ENCODE measurements at places on chromosomes 3 and 15.

DNA sequence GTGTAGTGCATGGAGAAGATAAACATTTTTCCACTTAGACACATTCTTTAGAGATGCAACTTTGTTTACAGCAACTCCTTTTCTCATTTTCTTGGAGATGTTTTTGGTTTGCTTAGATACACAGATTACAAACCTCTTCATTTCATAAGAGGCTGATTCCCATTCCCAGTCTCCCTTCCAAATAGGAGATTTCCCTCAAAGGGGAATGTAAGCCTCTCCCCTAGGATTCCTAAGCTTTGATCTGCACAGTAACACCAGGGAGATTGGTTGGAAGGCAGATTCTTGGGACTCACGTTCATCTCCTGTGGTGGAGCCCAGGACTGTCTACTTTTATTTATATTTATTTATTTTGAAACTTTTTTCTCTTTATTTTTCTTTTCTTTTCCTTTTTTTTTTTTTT is 63.2 kb downstream of the MCTP2 start:
- no peaks in the 10 kb centered on the region for H3K27me3 ChIP-seq
- H3K27ac ChIP-seq, result no peak overlapping the region
- H3K36me3 ChIP-seq, result no peaks in the 10 kb centered on the region
- H3K4me3 ChIP-seq, result no peak overlapping the region
- DNase-seq, result peak; percentile 44

- no peak overlapping the region for H3K27ac ChIP-seq
- H3K36me3 ChIP-seq, result no peaks in the 10 kb centered on the region
- H3K4me3 ChIP-seq, result no peak overlapping the region
- peaks cover 39% of the 10 kb centered on the region for H3K4me1 ChIP-seq
Measured at GRCh38 chr3:55554634-55555425, 67.7 kb upstream of the WNT5A start.

DNA sequence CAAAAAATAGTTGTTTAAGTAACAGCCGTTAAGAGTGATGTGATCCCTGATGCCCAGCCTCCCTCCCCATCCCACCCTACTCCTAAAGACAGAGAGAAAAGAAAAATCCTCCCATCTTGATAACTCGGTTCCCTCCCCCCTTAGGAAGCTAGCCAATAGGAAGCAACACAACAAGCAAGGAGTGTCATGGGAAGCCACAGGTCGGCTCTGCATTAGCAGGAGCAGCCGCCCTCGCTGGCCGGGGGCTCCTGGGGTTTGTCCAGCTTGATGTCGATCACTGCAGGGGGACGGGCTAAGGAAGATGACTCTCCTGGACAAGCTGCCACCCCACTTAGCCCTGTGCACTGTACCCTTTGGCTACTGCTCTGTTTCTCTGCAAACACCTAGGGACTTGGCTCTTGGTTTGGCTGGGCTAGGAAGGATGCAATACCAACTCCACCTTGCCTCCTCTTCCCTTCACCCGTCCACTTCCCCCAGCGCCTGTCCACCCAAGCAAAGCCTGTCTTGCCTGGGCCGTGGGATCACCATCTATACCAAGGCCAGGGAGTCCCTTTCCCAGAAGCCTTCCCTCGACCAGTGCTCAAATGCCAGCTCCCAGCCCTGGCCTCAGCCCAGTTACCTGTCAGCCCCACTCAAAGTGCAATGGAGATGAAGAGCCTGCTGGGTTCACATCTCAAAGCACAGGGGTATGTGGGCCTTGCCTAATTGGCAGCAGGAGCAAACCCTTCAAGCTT is 23.1 kb downstream of the SRPRB start:
- H3K27ac ChIP-seq, result no peak overlapping the region
- H3K27me3 ChIP-seq, result peaks cover 8% of the 10 kb centered on the region
- no peaks in the 10 kb centered on the region for H3K4me1 ChIP-seq
- H3K4me3 ChIP-seq, result no peak overlapping the region

DNA sequence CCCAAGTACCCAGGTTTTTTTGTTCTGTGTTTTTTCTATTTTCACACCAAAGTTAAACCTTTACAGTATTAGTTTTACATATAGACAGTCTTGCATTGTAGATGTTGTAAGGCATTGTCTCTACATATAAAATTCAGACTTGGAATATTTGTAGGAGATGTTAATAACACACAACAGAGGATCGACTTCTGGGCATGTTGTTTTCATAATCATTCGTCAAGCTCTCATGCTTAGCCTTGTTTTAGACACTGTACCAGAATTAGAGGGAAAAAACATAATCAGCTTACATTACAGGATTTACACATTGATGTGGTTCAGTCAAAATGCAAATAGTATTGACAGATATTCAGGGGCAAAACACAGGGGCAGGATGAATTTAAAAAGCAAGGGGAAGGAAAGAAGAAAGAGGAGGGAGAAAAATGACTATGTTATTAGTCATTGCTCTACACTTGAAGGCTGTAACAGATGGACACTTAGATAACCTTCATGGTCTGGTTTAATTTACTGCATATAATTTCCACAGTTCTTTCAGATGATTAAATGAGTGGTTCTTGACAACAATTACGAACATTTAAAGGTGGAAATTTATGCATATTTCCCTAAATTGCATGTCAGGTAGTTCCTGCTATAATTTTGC is 7.5 kb downstream of the CMSS1 start:
- H3K27me3 ChIP-seq, result no peaks in the 10 kb centered on the region
- peak overlapping the region; percentile 48 for H3K4me3 ChIP-seq
- peak overlapping the region; percentile 10 for H3K27ac ChIP-seq
- no peaks in the 10 kb centered on the region for H3K36me3 ChIP-seq
- peaks cover 33% of the 10 kb centered on the region for H3K4me1 ChIP-seq
- peak; percentile 32 for DNase-seq

GRCh38 chr15:92886815-92887214 is 13.3 kb upstream of the CHD2 start:
- peak overlapping the region; percentile 95 for H3K4me3 ChIP-seq
- peak overlapping the region; percentile 46 for H3K27ac ChIP-seq
- no peak for DNase-seq
- H3K4me1 ChIP-seq, result peaks cover 45% of the 10 kb centered on the region
- H3K36me3 ChIP-seq, result peaks cover 70% of the 10 kb centered on the region

DNA sequence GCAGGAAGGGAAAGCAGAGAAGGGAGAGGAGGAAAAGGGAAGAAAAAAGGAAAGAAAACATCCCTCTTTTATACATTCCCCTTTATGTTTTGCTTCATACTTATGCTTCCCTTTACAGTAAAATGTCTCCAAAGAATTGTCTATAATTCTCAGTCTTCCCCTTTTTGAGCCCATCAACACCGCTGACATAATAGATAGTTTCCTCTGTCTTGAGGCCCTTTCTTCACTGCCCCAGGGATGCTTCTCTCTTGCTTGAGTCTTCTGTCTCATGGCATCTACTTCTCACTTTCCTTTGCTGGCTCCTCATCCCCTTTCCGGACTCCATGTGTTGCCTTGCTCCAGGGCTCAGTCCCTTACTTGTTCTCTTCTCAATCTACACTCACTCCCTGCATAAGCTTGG is 99.7 kb upstream of the DAZL start:
- no peak overlapping the region for H3K27ac ChIP-seq
- no peaks in the 10 kb centered on the region for H3K36me3 ChIP-seq

GRCh38 chr3:126080970-126081369 is 3.0 kb downstream of the SLC41A3 start:
- peaks cover 24% of the 10 kb centered on the region for H3K4me1 ChIP-seq
- H3K27ac ChIP-seq, result no peak overlapping the region
- DNase-seq, result no peak
- H3K36me3 ChIP-seq, result peaks cover 17% of the 10 kb centered on the region
- no peaks in the 10 kb centered on the region for H3K27me3 ChIP-seq

GRCh38 chr3:48926425-48927392 is 8.1 kb downstream of the ARIH2 start:
- peaks cover 40% of the 10 kb centered on the region for H3K36me3 ChIP-seq
- H3K27ac ChIP-seq, result peak overlapping the region; percentile 77
- no peaks in the 10 kb centered on the region for H3K27me3 ChIP-seq

GRCh38 chr15:35545316-35545823 is 595 bp downstream of the DPH6 start:
- H3K4me3 ChIP-seq, result peak overlapping the region; percentile 96
- peak; percentile 10 for DNase-seq
- H3K4me1 ChIP-seq, result peaks cover 56% of the 10 kb centered on the region

DNA sequence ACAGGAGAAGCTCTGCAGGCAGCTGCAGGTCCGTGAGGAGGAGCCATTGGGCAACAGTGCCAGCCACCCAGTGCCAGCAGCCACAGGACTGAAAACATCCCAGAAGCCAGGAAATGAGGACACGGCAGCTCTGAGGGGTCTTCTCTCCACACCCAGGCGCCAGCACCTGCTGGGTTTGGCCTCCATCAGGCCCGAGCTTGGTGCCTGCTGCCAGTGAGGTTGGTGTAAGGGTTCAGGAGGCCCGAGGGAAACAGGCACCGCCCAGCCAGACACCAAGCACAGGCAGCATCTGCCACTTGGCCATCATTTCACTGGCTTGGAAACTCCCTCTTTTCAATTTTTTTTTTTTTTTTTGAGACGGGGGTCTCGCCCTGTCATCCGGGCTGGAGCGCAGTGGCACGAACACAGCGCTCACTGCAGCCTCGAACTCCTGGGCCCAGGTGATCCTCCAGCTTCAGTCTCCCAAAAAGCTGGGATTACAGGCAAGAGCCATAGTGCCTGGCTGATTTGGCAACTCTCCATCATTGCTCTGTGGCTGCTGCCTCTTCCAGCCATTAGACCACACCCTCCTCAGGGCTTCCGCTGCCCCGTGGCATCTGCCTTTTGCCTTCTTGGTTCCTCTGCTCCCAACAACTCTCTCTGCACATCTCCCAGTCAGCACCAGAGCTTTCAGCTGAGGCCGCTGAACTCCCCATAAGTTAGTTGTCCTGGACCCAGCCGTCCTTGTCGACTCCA is 1.5 kb upstream of the ITIH3 start:
- H3K36me3 ChIP-seq, result no peaks in the 10 kb centered on the region
- H3K27me3 ChIP-seq, result peaks cover 23% of the 10 kb centered on the region
- DNase-seq, result peak; percentile 8
- no peak overlapping the region for H3K4me3 ChIP-seq

GRCh38 chr3:124059580-124059979 is 67.7 kb upstream of the ROPN1 start:
- no peak for DNase-seq
- no peaks in the 10 kb centered on the region for H3K4me1 ChIP-seq
- no peaks in the 10 kb centered on the region for H3K36me3 ChIP-seq
- no peak overlapping the region for H3K27ac ChIP-seq

- no peaks in the 10 kb centered on the region for H3K27me3 ChIP-seq
- no peaks in the 10 kb centered on the region for H3K36me3 ChIP-seq
- no peak overlapping the region for H3K27ac ChIP-seq
- peaks cover 55% of the 10 kb centered on the region for H3K4me1 ChIP-seq
- no peak overlapping the region for H3K4me3 ChIP-seq
- DNase-seq, result no peak
Measured at GRCh38 chr3:174099724-174100123, 702.2 kb downstream of the NLGN1 start.

- H3K27ac ChIP-seq, result no peak overlapping the region
- H3K36me3 ChIP-seq, result no peaks in the 10 kb centered on the region
- DNase-seq, result no peak
- peaks cover 38% of the 10 kb centered on the region for H3K27me3 ChIP-seq
- H3K4me3 ChIP-seq, result no peak overlapping the region
- H3K4me1 ChIP-seq, result no peaks in the 10 kb centered on the region
Measured at GRCh38 chr3:194994551-194994981, 276.4 kb downstream of the XXYLT1 start.

DNA sequence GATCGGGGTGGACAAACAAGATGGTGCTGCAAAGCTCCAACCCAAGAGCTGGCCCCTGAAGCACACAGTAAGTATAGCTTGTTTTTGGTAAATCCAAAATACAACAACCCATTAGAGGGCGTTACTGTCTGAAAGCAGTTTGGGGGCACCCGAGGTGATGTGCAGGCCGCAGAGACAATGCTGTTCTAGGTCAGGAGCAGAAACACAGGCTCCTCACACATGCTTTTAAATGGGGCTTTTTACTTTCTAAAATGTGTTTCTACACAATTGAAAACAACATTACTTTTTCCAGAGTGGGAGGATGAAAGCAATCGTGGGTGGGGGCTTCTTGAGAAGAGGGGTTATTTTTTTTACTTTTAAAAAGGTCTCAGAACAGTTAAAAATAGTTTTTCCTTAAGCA is 1029.3 kb upstream of the CFAP20DC start:
- 0 out of 2 replicates have a peak, but pooled peaks cover 3% of the 10 kb centered on the region for H3K36me3 ChIP-seq
- no peak for DNase-seq

GRCh38 chr15:74403991-74404563 is 29.7 kb downstream of the SEMA7A start:
- peaks cover 4% of the 10 kb centered on the region for H3K27me3 ChIP-seq
- DNase-seq, result no peak
- no peak overlapping the region for H3K4me3 ChIP-seq
- H3K36me3 ChIP-seq, result peaks cover 19% of the 10 kb centered on the region
- H3K4me1 ChIP-seq, result peaks cover 94% of the 10 kb centered on the region

- no peaks in the 10 kb centered on the region for H3K27me3 ChIP-seq
- H3K27ac ChIP-seq, result no peak overlapping the region
- H3K36me3 ChIP-seq, result no peaks in the 10 kb centered on the region
- H3K4me1 ChIP-seq, result no peaks in the 10 kb centered on the region
- DNase-seq, result no peak
Measured at GRCh38 chr3:65265942-65266590, 578.3 kb upstream of the ADAMTS9 start.

DNA sequence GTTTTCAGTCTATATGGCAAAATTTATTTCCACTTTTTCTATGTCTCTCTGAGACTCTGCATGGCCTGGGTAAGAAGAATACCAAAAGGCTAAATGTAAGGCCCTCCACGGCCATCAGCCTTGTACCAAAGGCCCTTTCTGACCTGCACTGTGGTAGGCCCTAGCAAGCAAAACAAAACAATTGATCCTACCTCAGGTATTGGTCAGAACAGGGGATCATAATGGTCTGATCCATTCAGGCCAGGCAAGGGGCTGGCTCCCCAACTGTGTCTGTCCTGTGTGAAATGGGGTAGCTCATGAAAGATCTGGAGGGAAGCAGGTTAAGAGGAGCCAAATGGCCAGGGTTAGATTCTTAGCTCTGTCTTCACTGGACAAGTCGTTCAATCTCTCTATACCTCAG is 181.3 kb downstream of the SSR3 start:
- H3K27ac ChIP-seq, result no peak overlapping the region
- DNase-seq, result no peak
- H3K4me1 ChIP-seq, result no peaks in the 10 kb centered on the region
- no peaks in the 10 kb centered on the region for H3K36me3 ChIP-seq

- H3K27me3 ChIP-seq, result no peaks in the 10 kb centered on the region
- no peak for DNase-seq
- no peak overlapping the region for H3K4me3 ChIP-seq
- peaks cover 16% of the 10 kb centered on the region for H3K4me1 ChIP-seq
Measured at GRCh38 chr3:124965413-124965812, 30.9 kb upstream of the MUC13 start.

- H3K27ac ChIP-seq, result no peak overlapping the region
- H3K27me3 ChIP-seq, result no peaks in the 10 kb centered on the region
- peaks cover 15% of the 10 kb centered on the region for H3K36me3 ChIP-seq
- H3K4me1 ChIP-seq, result peaks cover 28% of the 10 kb centered on the region
- no peak overlapping the region for H3K4me3 ChIP-seq
Measured at GRCh38 chr3:136928240-136928639, 29.5 kb upstream of the IL20RB start.

DNA sequence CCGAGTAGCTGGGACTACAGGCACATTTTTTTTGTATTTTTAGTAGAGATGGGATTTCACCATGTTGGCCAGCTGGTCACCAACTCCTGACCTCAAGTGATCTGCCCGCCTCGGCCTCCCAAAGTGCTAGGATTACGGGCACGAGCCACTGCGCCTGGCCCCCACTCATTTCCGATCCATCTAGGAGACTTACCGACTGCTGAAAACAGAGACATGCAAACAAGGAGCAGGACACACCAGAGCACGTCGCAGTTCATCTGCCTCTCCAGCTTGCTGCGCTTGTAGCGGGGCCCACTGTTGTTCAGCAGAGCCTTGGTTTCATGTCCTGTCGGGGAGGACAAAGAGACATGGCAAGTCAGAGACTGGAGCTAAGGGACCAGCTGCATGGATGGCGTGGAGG is 137.4 kb downstream of the ATP10A start:
- no peaks in the 10 kb centered on the region for H3K4me1 ChIP-seq
- H3K4me3 ChIP-seq, result no peak overlapping the region
- no peak overlapping the region for H3K27ac ChIP-seq
- peaks cover 2% of the 10 kb centered on the region for H3K27me3 ChIP-seq
- no peak for DNase-seq
